Upper lobe of right lung (tissue), 1 donor: ENCODE measurements at places on chromosomes 3 and 15.

GRCh38 chr3:8519156-8519555 lies 17.5 kb downstream of the LMCD1 start:
- no peak for DNase-seq

GRCh38 chr3:155549087-155549486 lies 195.8 kb downstream of the PLCH1 start:
- DNase-seq = no peak

DNA sequence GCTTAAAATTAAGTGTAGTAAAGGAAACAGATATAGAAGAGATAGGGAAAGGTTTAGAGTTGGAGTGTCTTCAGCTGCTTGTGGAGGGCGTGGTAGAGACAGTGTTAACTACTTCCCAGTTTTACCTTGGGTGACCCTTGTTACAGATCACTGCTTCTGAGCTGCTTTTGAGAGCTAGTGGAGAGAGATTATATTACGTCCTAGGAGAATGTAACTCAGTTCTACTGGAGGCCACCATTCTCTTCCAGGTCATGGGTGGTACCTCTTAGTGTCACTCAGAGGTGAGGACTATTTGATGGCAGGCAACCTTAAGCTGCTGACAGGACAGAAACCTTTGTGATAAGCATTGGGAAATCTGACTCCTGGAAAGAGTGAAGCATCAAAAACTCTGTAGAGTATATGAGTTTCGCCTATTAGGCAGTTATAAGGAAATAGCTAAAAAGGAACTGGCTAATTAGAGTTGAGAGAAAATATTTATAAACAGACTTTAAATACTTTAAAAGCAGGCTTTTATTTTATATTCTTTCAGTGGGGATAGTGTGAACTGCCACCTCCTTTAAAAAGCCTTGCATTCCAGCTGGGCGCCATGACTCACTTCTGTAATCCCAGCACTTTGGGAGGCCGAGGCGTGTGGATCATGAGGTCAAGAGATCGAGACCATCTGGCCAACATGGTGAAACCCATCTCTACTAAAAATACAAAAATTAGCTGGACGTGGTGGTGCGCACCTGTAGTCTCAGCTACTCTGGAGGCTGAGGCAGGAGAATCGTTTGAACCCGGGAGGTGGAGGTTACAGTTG lies 106.5 kb downstream of the ZNF609 start:
- no peak for DNase-seq

DNA sequence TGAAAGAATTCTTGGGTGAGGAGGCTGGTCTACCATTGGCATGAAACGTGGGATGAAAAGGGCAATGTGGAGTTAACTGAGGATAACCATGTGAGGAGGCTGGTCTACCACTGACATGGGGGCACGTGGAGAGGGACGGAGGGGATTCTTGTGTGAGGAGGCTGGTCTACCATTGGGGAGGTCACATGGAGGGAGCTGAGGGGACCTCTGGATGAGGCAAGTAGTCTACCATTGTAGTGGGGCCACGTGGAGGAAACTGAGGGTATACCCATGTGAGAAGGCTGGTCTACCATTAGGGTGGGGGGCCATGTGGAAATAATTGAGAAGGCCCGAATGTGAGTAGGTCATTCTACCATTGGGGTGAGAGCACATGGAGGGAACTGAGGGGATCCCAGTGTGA lies 154.1 kb downstream of the FBLN2 start:
- DNase-seq = peak; percentile 6

DNA sequence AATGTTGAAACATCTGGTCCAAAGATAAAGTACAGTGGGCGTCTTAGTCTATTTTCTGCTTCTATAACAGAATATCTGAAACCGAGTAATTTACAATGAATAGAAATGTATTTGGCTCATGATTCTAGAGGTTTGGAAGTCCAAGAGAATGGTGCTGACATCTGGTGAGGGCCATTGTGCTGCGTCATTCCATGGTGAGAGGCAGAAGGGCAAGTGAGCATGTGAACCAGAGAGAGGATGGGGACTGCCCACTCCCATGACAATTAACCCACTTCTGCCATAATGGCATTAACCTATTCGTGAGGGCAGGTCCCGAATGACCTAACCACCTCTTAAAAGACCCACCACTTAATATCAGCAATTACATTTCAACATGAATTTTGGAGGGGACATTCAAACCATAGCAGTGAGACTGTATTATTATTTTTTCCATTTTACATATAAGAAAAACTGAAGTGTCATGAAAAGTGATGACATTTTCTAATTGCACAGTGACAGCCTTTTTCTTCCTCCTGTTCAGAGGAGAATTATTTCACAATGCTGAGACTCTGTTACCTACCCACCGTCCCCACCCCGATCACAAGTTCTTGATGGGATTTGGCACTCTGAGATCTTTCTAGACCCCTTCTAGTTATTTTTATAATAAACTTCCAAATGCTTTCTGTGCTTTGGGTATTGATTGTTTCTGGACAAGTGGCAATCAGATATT lies 238.8 kb downstream of the RPLP1 start:
- no peak for DNase-seq

DNA sequence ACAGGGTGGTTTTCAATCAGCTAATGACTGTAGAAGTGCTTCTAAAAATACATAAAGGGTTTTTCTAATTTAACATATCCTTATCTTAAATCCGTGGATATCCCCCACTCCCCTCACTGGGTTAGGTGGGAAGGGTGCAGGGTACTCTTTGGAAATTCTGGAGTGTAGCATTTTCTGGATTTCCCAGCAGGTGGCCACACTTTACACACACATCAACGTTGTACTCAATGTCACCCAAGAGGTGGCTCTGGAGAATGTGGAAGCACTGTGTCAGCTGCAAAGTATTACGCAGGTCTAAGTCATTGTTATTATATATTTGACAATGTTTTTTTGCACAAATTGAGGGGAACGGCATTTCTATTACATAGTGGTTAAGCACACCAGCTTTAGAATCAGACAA lies 168.8 kb downstream of the CHDH start:
- no peak for DNase-seq

- no peak for DNase-seq
Observed at GRCh38 chr3:36697229-36698001, 66.9 kb downstream of the DCLK3 start.

DNA sequence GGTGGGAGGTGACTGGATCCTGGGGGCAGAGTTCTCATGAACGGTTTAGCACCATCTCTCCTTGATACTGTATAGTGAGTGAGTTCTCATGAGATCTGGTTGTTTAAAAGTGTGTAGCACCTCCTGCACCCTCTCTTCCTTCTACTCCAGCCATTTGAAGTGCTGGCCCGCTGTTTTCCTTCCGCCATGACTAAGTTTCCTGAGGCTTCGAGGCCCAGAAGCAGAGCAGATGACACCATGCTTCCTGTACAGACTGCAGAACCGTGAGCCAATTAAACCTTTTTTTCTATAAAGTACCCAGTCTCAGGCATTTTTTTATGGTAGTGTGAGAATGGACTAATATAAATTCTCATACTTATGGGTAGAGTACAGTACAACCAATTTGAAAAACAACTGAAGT lies 123.6 kb upstream of the BHLHE40 start:
- no peak for DNase-seq

- no peak for DNase-seq
Observed at GRCh38 chr15:42032376-42033213, 11.8 kb upstream of the PLA2G4E start.

GRCh38 chr3:106114848-106115247 lies 246.0 kb upstream of the CBLB start:
- no peak for DNase-seq

DNA sequence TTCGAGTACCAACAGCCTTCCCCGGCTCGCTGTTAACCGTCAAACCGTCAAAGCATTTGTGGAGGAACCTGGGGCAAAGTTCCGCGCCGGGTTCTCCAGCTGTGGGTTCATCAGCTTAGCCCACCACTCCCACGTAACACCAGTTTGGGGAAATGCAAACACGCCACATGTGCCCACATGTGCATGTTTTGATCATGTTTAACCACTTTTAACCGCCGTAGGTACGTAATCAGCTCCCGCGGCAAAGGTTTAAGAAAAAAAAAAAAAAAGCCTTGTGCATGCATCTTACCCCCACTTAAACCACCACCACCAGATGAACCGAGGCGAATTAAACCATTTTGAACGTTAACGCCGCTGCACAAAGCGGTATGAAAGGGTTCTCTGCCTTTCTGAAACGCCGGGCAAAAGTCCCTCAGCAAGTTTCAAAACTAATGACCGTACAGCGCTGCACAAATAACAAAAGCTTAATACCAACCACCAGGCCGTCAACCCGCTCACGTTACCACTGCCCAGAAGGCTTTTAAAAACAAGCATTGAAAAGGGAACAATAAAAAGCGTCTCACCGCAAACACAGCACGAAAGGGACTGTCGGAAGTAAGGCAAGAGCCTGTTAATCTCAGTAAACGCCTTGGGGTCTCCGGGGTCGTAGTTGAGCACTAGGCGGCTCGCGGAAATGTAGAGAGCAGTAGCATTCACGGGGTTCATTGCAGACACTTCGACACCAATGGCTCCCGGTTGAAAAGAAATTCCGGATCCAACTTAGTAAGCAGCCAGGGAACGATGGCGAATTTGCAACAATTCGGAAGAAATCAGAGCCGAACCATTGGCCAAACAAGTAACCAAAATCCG lies 1.5 kb downstream of the MSL2 start:
- DNase-seq = peak; percentile 74

DNA sequence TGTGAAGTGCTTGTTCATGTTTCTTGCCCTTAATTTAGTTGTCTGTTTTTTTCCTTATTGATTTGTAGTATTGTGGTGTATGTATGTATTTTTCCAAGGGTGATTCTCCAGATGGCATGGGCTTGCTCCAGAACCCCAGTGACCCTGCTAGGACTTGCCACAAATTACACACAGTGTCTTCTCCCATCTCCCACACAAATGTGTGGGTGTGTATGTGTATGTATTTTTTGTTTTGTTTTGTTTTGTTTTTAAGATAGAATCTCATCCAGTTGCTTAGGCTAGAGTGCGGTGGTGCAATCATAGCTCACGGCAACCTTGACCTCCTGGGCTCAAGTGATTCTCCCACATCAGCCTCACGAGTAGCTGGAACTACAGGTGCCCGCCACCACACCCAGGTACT lies 36.2 kb upstream of the ARID3B start:
- DNase-seq = peak; percentile 9

DNA sequence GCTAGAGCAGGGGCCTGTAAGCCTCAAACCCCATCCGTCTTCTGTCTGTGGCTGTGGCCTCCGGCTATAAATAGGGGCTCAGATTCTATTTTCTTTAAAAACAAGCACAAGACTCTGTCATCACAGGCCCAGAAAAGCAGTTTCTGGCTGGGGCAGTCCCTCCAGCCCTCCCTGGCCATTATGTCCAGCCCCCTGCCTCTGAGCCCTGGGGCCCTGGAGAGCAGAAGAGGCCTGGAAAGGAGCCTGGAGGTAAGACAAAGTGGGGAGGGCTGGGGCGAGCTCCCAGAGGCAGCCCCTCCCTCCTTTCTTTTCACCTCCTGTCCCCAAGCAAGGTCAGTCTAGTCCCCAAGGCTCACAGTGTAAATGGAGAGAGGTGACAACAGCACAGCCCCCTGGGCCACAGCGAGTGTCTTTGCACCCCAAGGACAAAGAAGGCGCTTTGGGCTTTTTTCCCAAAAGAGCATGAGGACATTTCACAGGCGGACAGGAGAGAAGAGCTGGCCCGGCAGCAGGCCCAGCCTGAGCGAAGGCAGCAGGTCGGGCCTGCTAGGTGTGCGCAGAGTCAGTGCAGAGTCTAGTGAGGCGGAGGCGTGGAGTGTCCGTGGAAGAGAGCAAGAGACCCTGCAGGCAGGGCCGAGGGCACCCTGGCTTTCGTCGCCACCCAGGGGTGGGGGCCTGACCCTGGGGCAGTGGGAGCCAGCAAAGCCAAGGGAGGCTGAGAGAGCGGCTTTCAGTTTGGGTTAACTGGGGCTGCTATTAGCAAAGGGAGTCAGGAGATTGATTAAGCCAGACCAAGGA lies 188.3 kb downstream of the TBC1D2B start:
- no peak for DNase-seq

- no peak for DNase-seq
Observed at GRCh38 chr15:63050731-63051155, 8.2 kb downstream of the TPM1 start.

DNA sequence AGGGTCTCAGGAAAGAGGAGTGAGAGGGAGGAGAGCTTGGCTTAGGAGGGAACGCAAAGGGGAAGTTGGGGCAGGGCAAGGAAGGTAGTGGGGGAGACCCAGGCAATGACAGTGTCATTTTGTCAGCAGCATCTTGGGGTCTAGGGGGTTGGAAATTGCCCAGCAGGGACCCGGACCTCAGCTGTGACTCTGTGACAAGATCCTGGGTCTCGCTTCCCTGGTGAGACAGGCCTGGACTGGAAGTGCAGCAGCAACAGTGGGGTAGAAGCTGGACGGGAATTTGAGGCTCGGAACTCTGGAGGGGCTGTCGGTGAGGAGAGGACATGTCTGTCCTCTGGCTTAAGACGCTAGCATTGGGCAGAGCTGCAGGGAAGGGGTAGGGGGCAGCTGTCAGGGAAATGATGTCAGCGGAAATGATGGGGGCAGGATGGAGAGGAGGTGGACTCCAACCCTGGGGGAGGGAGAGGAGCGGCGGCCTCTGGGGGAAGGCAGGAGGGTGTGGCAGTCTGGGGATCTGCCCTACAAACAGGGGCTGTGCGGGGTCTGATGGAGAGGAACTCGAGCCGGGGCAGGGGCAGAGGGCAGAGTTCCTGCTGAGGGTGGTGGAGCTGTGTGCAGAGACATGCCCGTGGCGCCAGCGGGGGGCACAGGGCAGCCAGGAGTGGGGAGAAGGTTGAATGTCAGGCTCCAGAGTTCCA lies 12.3 kb downstream of the ANPEP start:
- DNase-seq = no peak

DNA sequence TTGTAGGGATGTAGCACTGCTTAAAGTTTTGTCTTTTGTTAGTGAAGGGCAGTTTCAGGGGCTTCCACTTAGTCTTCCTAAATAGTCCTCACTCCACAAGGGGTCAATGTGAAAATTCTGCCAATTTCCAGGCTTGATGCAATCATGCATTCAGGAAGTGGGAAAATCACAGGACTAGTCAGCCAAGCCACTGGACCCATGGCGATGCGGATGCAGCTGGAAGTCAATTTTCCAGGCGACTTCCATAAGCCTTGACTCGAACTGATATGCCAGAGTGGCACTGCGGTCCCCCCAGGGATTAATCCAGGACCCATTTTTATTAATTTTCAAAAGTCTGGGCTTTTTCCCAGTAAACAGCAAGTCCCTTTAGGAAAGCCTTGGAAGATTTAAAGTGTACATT lies 26.1 kb downstream of the GBE1 start:
- DNase-seq = no peak

GRCh38 chr3:105788593-105788992 lies 80.2 kb downstream of the CBLB start:
- DNase-seq = no peak

DNA sequence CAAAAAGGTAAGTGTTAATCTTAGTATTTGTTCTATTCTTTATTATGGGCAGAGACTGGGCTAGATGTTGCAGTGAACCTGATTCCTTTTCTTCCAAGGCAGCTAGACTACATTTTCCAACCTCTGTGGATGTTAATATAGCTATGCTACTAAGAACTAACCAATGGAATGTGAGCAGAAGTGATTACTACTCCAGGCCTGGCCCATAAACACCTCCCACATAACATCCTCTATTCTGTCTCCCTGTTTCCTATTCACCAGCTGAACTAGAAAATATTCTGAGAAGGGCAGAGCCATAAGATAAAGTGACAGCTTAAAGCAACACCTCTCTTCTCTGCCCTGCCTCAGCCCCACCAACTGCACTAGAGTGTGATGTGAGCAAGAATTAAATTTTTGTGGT lies 29.4 kb downstream of the CD200R1L start:
- no peak for DNase-seq

- DNase-seq = no peak
Observed at GRCh38 chr3:17581421-17582080, 160.9 kb downstream of the TBC1D5 start.

GRCh38 chr3:151379083-151379734 lies 5.3 kb downstream of the P2RY12 start:
- no peak for DNase-seq
